Activated naive CD4-positive, alpha-beta T cell treated with anti-CD3 and anti-CD28 coated beads, Interleukin-2, amount 10 ng/mL, durations not matched to agents 7 days and 5 days (primary cell): ENCODE measurements at places on chromosomes 3 and 15.
A peak's percentile ranks its signal among the peaks of the same experiment; 100 is the strongest.

- peak; percentile 54 for DNase-seq
Measured at GRCh38 chr15:67824976-67825880, at the start of gene SKOR1. Gene SKOR1, plus strand, starts transcription at chr15:67825509. Its CDS starts 94 bp downstream, at chr15:67825603.

DNA sequence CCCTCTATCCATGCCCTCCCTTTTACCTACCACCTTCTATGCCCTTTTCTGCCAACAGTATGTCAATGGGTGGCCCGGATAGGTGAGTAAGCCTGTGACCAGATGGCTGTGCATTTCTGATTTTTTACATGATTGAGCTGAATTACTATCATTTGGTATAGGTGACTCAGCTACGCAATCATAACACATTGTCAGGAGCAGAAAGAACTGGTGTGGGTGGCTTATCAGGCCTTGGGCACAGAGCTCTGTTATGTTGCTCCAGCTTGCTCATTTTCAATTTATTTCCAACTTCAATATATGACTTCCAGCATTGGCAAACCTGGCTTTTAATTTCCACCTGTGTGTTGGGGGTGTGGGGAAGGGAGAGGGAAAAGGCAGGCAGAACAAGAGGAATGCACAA is 86.6 kb upstream of the AGBL1 start:
- no peak for DNase-seq

DNA sequence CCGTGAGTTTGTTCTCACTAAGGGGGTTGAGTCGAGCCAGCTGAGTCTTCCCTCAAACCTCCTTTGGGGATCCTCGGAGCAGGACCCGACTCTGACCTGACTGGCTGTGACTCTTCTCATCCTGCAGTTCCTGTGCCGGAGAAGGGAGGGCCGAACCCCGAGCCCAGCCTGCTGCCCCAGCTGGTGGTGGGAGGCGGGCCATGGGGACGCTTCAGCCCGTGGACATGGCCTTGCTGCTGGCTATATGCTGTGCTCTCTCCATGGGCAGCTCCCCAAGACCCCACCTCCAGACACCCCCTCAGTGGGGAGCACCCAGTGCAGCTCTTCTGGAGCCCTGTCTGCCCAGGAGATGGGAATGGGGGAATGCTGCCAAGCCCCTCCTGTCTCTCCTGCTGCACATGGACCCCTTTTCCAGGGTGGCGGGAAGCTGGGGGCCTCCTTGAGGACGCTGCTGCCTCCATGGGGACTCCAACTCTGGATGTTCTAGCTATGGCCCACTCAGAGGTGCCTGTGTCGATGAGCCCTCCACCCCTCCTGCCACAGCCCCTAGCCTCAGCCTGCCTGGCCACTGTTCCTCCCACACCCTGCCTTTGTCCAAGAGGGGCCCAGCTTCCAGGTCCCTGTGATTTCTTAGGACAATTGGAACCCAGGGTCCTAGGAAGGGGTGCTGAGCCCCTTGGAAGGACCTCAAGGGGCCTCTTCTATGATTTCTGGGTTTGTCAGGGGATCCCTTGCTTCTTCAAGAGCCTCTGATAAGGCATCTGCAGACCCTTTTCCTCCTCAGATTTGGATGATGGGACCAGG is 12.8 kb downstream of the C15orf39 start:
- DNase-seq, result no peak

DNA sequence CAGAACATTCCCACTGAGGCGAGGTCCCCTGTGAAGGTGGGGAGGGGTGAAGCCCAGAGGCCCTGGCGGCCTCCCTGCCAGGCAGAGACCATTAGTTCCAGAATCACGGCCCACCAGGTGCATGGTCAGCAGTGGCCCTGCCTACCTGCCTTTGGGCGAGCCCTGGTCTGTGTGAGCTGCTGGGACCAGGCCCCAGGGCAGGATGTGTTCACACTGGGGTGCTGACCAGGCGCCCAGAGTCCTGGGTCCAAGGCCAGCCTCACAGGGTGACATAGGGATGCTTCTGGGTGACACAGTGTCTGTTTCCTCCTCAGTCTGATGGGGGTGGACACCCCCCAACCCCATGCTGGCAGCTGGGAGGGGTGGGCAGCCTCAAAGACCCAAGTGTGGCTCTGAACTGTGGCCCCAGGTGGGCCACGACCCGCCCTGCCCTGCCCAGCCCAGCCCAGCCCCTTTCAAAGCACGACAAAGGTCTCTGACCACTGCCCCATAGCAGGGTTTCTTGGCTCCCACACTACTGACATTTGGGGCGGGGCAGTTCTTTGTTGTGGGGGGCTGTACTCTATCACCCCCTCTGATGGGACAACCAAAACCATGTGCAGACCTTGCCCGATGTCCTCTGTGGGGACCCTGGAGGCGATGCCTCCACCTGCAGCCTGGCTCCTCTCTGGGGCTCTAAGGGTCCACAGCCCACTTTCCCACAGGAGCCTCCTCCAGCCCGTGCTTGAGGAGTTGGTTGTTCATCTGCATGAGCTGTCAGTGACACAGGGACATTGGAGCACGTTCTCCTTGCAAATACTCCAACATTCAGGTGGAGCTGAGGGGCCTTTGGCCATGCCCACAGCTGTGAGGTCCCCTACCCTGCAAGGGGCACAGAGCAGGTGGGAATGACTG is 44.8 kb upstream of the SLC41A3 start:
- DNase-seq, result no peak

- no peak for DNase-seq
Measured at GRCh38 chr3:11711876-11712275, 68.2 kb upstream of the VGLL4 start.

- DNase-seq, result no peak
Measured at GRCh38 chr15:68700455-68701123, 120.1 kb downstream of the ANP32A start.

DNA sequence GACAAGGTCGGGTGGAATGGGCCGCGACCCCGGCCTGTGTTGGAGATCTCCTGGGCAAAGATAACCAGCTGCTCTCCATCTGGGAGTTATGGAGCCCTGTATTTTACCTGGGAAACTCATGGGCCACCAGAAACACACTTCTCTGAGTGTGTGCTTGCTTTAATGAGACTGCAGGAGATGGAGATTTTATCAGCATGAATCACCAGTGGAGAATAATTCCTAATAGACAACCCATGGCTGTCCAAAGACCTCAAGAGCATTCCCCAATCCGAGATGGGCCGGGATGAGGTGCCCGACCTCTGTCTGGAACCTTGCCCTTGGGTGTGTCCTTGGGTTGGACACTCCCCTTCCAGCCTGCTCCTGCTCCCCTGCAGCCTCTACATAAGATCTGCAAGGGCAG is 389.3 kb downstream of the GABRG3 start:
- DNase-seq, result no peak

DNA sequence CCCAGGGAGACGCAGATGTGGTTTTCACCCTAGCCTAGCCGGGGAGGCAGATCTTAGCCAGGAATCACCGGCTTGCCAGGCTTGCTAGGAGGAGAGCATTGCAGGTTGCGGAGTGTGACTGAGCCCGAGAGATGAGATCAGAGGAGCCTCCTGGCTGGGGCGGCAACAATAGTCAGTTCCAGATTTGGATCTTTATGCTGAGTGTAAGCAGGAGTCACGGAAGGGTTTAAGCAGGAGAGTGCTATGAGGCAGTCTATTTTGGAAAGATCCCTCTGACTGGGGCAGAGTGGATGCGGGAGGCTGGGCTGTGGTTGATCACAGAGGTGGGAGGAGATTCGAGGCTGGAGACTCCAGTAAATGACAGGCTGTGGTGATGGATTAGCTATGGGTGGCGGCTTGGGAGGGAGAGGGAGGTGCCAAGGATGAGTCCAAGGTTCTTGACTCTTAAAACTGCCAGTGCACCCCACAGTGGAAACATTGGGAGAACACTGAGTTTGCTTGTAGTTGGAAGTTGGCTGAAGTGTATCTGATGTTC is 10.4 kb upstream of the BAHD1 start:
- DNase-seq, result no peak

- peak; percentile 60 for DNase-seq
Measured at GRCh38 chr3:126983653-126984390, 907 bp downstream of the PLXNA1 start.

- no peak for DNase-seq
Measured at GRCh38 chr3:138325990-138326389, 3.7 kb downstream of the NME9 start.

DNA sequence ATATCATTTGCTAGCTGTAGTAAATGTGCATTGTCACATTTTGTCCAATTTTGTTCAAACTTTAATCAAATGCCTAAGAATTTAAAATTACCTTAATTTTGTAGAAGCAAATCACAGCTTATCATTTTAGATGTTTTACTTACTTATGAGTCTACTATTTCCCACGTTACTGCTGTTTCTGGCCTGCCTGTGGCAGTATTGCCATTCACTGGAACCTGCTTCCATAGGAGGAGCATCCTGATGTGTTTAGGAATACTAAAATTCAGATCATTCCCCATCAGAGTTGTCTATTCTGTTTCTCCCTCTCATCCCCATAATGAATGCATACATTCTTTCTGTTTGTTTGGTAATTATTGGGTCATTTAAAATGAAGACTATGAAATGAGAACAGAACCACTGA is 119.5 kb upstream of the SNRPN start:
- no peak for DNase-seq

DNA sequence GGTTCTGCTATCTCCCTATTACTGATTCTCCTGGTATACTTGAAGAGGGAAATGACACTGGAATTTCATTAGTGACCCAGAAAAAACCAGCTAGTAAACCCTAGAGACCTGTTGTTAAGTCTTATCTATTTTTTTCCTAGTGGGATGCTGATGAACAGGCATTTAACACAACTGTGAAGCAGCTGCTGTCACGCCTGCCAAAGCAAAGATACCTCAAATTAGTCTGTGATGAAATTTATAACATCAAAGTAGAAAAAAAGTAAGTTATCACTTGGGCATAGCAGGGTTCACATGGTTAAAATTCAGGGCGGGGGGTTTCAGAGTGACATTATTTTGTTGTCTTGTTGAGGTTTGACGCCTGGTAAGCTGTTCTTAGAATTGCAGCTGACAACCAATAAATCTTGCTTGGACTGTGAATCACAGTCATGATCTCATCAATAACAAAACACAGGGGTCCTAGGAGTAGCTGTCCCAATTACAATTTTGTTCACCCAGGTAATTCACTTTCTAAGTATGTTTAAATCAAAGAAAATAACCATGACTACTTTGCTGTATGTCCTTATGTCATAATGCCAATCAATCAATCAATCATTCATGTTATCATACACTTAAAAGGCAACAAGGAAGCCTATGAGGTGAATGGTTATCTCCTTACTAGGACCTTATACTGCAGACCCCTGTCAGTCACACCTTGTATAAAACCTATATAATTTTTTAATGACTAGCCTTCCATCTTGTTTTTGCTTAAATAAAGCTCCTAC is 4.6 kb downstream of the SRP14 start:
- no peak for DNase-seq
